Fibroblast of the conjunctiva (primary cell): ENCODE measurements at places on chromosomes 1 and 21.

DNA sequence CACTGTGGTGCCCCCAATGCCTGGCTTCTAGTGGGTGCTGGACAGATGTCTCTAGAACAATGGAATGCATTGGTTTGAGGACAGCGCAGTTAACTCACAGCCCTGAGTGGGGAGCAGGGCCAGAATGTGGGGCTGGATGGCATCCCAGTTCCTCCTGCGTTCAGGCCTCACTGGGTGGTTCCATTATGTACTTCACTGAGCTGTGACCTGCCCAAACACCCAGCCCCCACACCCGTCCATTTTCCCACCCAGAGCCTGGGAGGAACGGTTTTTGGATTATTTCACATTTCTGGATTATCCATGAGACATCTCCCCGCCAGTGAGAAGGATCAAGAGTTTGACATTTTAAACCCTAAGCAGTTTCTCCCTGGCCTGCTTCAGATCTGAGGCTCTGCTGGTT lies 55.3 kb upstream of the WASF2 start:
- peak; percentile 47 for DNase-seq

DNA sequence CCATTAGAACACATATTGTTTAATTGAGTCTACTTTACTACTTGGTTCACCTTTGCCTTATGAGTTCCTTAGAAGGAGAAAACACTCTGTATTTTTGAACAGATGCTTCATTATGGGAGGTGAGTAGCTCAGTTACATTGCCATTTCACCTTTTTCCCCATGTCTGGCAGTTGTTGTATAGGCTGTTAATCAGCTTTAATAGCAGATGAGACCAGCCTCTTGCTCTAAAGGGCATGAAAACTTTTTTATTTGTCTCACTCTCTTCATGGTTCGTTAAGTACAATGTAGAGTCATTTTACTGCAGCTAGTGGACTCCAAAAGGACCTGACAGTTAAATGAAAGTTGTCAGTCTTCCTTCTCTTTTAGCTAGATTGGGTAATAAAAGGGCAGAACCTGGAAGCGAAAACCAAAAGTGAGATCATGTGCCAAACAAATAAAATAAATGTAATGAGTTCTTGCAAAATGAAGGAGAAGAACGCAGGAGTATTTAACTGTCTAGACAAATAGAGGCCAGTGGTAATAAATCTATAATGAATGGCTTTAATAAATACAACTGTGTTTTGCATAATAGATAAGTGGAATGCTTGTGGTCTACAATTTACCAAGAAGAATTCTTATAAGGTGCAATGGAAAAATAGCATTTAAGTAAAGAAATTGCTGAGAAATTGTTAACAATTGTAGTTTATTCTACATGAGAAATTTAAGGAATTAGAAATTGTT lies 180.0 kb upstream of the NEGR1 start:
- no peak for DNase-seq

DNA sequence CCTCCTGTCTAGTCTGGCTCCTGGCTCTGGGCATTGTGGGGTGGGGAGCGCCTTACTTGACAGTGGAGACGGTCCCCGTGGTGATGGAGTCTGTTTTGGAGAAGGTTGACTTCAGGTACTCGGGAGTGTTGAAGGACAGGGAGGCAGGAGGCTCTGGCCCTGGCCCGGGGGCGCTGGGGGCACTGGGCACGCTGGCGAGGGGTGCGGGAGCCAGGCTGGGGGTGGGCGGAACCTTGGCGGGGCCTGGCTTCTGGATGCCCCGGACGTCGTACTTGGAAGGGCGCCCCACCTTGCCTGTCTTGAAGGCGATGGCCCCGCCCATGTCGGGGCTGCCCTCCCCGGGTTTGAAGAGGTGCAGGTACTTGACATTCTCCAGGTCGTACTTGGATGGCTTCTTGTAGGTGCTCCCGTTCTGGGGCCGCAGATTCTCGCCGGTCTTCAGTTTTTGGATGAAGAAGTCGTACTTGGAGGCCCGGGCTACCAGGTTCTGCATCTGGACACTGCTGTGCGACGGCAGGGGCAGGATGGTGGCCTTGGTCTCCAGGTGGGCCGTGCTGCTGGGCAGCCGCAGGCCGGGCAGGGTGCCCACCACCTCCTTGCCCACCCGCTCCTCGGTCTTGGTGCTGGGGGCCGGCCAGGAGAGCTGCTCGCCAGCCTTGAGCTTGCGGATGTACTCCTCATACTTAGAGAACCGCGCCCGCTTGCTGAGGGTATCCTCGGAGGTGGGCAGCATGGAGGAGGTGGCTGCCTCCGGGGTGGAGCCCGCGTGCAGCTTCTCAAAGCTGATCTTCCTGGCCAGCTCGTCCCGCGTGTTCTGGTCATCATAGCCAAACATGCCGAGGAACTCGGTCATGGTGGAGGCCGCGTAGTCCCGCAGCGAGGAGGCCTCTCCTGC lies 136.6 kb downstream of the CASZ1 start:
- DNase-seq, result no peak

GRCh38 chr1:223524930-223525451 lies 131.8 kb downstream of the CCDC185 start:
- DNase-seq, result no peak

- no peak for DNase-seq
These were observed 21.1 kb upstream of the EPHB2 start for GRCh38 chr1:22689505-22689904.

DNA sequence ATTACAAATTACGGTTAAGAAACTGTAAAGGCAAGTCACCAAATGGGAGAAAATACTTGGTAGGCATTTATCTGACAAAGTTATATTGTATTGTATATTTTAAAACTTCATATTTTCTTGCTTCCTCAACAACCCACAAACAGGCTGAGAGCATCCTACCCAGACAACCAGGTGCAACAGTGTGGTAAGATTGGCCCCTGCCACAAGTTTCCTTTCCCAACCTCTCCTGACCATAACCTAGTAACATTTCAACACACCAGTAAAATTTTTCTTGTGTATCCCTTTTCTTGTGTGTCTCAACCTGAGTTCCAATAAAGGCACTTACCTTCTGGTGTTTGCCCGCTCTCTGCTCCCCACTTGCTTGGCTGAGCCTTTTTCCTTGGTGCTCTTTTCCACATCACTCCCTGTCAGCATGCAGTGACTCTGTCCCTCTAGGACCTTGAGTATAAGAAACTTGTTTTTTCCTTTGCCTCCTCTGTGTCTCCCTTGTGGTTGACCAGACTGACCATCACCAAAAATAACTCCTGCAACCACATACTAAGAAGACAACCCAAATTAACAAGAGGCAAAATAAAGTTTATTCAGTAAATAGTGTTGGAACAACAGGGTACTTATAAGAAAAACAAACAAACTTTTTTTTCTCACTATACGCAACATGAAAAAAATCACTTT lies 40.9 kb downstream of the FCRL3 start:
- DNase-seq, result no peak

GRCh38 chr1:63857478-63857877 lies 83.7 kb downstream of the ROR1 start:
- DNase-seq, result no peak

DNA sequence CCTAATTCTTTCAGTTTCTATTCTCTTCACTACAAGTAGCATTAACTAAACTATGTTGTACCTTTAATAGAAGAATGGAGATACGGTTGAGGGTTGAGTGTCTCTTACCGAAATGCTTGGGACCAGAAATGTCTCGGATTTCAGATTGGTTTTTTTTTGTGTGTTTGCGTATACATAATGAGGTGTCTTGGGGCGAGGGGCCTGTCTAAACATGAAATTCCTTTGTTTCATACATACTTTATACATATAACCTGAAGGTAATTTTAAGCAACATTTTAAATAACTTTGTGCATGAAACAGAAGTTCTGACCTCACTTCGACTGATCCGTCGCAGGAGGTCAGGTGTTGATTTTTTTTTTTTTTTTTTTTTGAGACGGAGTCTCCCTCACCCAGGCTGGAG lies 36.3 kb upstream of the MYOCOS start:
- DNase-seq, result no peak

GRCh38 chr1:211372463-211372862 lies 45.8 kb downstream of the TRAF5 start:
- no peak for DNase-seq
